KBM-7 (cell line): ENCODE measurements at places on chromosomes 3 and 15.

- no peak for DNase-seq
Observed at GRCh38 chr15:93360976-93361375, 272.0 kb upstream of the RGMA start.

GRCh38 chr3:104952146-104952972 is 414.4 kb upstream of the ALCAM start:
- no peak for DNase-seq

- DNase-seq: no peak
Observed at GRCh38 chr3:21446027-21446426, 305.0 kb downstream of the ZNF385D start.

GRCh38 chr15:25392806-25393205 is 46.0 kb downstream of the UBE3A start:
- DNase-seq: no peak

DNA sequence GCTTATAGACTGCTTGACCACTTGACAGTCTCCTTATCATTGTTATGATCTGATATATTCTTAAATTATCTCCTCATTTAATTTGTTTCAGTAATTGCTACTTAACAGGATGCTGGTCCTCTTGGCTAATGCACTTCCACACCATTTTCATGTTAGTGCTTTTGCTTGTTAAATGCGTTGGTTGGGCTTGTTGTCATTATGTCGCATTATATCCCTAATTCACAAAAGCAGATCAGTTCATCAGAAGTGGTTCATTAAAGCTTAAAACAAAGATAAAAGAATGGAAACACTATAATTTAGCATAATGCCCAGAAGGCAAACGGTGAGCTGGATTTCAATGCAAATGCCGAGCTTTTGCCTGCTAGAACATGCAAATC is 17.1 kb upstream of the EHHADH start:
- DNase-seq: no peak

- no peak for DNase-seq
Observed at GRCh38 chr15:74502301-74502700, 38.7 kb upstream of the ARID3B start.

- DNase-seq: no peak
Observed at GRCh38 chr15:40793216-40793989, 13.5 kb upstream of the ZFYVE19 start.

DNA sequence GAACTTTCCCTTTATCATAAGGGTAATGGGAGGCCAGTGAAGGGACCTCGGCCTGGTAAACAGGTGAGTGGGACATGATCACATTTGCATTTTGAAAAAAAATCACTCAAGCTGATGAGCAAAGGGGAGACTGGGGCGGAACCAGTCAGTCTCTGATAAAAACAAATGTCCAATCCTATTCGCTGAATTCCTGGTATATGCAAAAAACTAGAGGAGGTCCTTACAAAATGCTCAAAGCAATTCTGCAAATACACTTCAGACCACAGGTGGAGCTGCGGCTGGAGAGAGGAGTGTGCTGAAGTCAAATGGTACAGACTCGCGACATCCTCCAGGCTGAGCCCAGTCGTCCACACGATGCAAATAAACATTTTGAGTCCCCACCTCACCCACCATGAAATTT is 166.7 kb downstream of the FOXP1 start:
- DNase-seq: peak; percentile 43

DNA sequence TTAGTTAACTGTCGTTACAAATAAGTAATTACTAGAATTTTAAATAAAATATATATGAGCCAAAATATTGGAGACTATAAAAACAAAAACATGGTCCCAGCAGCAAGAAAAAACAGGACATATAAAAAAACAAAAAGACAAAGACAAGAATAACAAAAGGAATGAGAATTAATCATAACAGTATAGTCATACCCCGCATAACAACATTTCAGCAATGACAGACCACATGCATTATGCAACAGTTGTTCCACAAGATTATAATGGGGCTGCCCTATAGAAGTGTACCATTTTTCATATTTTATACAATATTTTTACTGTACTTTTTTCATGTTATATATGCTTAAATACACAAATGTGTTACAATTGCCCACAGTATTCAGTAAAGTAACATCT is 5.6 kb downstream of the HLTF start:
- DNase-seq: no peak

- DNase-seq: no peak
Observed at GRCh38 chr3:99774467-99774866, 43.2 kb upstream of the CMSS1 start.

GRCh38 chr15:22880981-22881738 is 42.7 kb downstream of the NIPA2 start:
- DNase-seq: no peak

GRCh38 chr3:146598535-146598934 is 6.6 kb downstream of the PLSCR5 start:
- no peak for DNase-seq

GRCh38 chr3:15794303-15794771 is 3.4 kb downstream of the ANKRD28 start:
- DNase-seq: peak; percentile 57

GRCh38 chr15:73723191-73723590 is 30.0 kb downstream of the INSYN1 start:
- no peak for DNase-seq

GRCh38 chr3:111012388-111013248 is 59.0 kb upstream of the NECTIN3 start:
- DNase-seq: no peak

DNA sequence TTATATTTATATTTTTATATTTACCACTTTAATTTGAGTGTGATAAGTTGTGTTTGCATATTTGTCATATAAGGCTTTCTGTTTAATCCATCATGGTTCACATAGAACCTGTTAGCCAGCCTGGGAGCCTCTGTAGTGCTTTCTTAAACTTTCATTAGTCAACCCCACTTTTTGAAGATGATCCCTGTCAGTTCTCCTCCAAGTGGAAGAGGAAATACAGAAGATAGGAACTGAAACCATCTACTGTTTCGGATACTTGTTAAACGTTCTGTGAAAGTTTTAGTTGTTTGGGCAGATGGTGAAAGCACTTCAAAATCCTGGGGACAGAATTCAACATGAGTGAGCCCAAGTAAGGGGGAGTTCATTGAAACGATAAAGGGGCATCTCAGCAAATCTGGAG is 4.6 kb upstream of the SAMMSON start:
- no peak for DNase-seq

- peak; percentile 84 for DNase-seq
Observed at GRCh38 chr15:93036951-93037819, 51.8 kb downstream of the RGMA start.

DNA sequence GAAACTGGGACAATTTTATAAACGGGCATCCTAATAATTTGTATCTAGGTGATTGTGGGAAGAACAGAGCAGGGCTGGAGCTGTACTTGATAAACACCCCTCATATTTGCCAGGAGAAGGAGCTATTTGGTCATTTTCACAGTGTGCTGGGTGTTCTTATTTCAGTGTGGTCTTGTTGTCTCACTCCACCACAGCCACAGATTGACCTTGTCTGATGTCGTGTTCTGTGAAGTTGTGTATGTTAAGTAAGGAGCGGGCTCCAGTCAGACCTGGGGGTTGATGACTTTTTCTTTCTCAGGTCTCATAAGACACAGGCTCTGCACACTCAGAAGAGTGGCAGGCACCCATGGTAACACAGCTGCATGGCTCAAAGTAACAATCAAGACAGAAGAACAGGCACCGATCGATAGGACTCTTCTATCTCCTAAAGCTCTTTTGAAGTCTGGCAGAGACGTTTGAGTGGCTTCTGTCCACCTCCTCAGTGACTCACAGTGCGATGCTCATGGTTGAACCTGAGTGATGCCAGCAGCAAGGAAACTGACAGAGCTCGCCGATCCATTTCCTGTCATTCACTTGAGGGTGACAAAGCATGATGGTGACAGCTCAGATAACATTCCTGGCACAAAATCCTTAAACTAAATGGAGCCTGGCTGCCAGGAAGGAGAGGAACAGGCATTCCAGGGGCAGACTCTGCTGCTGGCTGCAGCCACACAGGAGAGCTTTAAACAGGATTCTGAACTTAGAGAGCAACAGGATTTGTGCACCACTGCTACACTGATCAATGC is 20.8 kb downstream of the DPH3 start:
- no peak for DNase-seq

DNA sequence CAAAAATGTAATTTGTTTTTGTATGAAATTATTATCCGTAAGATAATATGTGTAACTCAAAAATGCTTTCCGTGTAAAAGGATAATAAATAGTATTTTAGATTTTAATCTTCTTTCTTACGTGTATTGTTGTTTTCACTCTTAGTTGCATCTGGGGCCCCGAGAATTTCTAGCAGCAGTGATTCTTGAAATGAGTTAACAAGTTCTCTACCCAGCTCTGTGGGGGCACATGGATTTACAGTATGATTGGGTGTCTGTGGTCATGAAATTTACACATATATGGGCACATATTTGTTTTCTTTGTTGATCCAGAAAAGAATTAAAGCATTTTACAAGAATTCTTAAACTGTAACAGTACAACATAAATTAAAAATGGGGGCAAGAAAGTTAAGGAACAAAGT is 145.9 kb upstream of the LRRFIP2 start:
- DNase-seq: no peak

- DNase-seq: no peak
Observed at GRCh38 chr3:113896930-113897329, 50.9 kb upstream of the ZDHHC23 start.

DNA sequence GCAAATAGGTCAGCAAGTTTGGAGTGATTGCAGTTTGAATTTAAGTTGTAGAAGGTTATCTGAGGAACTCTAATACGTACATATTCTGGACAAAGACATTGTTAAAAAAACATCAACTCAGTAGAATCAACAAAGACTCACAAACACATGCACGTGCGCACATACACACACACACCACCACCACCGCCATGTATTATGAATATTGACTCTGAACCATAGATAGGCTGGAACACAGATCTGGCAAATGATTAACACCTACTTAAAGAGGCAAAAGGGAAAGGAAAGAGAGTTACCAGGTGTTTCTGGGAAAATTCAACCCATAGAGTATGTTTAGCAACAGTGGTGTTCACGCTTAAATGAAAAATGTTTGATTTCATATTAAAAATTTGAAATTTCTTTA is 334.2 kb upstream of the ALCAM start:
- no peak for DNase-seq

- DNase-seq: peak; percentile 64
Observed at GRCh38 chr3:129605203-129605921, 1.1 kb downstream of the PLXND1 start.

DNA sequence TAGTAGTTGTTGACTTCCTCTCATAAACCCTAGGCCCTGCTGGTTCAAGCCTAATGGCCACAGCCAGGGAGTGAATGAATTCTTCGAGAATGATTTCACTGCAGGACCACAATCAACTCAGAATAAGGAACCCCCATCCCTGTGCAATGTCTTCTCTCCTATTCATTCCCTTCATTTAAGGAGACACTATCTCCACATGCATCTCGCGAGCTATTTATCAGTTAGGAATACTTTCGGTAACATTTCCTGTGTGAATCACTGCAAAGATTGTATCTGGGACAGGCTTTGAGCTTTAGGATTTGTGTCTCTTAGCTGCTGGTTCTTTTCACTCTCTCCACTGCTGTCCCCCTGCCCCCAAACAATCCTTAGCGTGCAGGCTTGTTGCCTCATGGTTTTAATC is 94.4 kb downstream of the MYLK start:
- DNase-seq: no peak

GRCh38 chr3:10160925-10161324 is 3.8 kb upstream of the IRAK2 start:
- no peak for DNase-seq

- no peak for DNase-seq
Observed at GRCh38 chr3:127182848-127183714, 9.8 kb upstream of the PRR23E start.

- no peak for DNase-seq
Observed at GRCh38 chr3:134904776-134905646, 110.0 kb downstream of the EPHB1 start.

DNA sequence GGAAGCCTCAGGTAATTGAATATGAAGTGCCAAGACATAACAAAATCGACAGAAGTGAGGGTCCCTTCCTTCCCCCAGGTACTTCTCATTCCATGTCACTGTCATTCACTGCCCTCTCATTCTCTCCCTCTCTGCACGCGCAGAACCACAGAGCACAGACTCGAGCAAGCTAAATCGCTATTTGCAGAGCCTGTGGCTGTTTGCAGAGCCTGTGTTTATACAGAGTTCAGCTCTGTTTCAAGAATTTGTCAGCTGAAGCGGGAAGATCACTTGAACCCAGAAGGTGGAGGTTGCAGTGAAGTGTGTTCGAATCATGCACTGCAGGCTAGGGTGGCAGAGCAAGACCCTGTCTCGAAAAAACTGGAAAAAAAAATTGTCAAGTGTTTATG is 2.5 kb downstream of the VILL start:
- no peak for DNase-seq

DNA sequence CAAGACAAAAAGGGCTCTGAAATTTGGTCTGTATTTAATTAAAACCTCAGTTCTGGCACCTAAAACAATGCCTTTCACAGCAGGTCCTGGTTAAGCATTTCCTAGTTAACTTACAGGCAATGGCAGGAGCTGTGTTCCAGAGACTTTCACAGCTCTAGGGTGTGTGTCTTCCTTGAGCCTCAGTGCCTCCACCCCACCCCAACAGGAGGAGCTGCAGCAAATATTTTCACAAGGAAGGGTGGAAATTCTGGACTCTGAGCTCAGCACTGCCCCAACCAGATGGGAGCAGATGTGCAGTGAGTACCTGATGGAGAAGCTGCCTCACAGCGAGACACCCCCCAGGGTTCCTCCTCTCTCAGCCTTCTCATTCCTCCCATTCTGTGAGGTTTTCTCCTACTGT is 106.3 kb upstream of the SPATA12 start:
- DNase-seq: no peak

GRCh38 chr15:40513609-40514008 is 42.8 kb downstream of the CHST14 start:
- DNase-seq: no peak

GRCh38 chr15:71812966-71813722 is 2.8 kb downstream of the NR2E3 start:
- no peak for DNase-seq

DNA sequence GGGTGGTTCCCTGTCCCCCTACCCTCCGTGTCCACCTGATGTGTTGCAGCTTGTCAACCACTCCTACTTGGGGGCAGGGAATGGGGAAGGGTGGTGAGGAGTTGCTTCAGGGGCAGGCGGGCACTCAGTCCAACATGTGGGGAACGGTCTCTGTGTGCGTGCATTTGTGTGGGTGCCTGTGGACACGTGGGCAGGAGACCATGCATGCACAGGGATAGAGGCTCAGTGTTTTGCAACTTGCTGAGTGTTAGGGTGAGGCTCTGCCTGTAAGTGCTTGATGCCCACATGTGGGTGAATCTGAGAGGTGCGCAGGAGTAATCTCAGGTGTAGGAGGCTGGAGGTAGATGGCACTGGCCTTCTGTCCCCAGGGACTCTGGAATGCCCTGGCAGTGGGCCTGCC is 24.4 kb upstream of the TMEM115 start:
- no peak for DNase-seq

- no peak for DNase-seq
Observed at GRCh38 chr3:64687781-64688604, at the start of gene ADAMTS9. Gene ADAMTS9 (minus strand): TSS chr3:64688000. CDS start chr3:64687657, 343 bp downstream.
